ENCODE measurements at places on chromosomes 3 and 15.

GRCh38 chr15:61784734-61785133, 275.5 kb downstream of the VPS13C start:
- DNase-seq: no peak

- no peak for DNase-seq
Measured at GRCh38 chr15:79299841-79300235, 11.1 kb upstream of the TMED3 start.

- peak; percentile 55 for DNase-seq
Measured at GRCh38 chr3:187987924-187988323, 166.0 kb upstream of the LPP start.

- no peak for DNase-seq
Measured at GRCh38 chr15:48748535-48748934, 62.3 kb downstream of the CEP152 start.

DNA sequence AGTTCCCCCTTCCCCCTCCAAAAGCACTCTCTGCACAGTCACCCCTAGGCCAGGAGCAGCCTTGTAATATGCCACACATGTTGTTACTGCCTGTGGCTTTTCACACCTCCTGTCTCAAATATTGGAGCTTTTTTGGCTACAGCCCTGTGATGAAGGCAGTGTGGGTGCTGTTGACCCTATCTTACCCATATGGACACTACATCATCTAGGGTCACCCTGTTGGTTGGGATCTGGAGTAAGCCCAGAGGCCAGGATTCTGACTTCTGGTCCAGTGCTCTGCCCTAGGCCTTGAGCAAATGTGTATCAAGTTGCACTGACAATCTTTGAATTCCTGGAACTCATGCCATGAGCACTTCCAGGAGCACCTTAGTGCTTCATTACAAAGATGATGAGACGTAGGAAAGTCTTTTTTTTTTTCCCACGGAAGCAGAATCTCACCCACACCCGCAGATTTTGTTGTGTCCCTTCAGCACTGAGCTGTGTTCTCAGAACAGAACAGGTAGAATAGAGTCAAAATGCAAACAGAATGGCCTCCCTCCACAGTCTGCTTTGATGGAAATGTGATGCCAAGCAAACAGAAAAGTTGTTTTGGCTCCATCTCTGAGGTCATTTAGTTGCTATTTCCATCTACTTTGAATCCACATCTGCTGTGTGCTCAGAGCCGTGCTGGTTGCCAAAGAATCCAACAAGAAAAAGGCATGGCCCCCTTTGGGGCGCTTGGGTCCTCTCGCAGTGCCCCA, 49.6 kb downstream of the SMAD3 start:
- DNase-seq: no peak

DNA sequence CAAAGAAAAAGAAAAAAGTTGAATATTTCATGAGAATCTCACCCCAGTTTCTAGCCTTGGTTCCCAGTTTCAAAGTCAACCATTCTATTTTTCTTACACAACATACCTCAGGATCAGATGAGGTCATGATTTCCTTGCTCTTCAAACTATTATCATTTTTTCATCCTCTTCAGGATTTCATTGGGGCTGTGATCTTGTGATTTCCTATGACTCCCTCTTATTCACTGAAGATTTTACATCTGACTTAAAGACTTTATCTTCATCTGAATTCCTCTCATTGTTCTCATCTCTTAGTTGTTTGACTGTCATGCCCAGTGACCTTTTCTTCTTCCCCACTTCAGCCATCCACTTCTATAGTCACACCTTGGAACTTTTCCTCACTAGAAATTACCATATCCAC, 3.1 kb upstream of the C3orf33 start:
- no peak for DNase-seq

GRCh38 chr3:13197795-13198194, 124.6 kb upstream of the IQSEC1 start:
- no peak for DNase-seq

- DNase-seq: no peak
Measured at GRCh38 chr15:86392874-86393273, 313.2 kb downstream of the AGBL1 start.

GRCh38 chr15:93860701-93861100, 370.7 kb upstream of the MCTP2 start:
- no peak for DNase-seq

DNA sequence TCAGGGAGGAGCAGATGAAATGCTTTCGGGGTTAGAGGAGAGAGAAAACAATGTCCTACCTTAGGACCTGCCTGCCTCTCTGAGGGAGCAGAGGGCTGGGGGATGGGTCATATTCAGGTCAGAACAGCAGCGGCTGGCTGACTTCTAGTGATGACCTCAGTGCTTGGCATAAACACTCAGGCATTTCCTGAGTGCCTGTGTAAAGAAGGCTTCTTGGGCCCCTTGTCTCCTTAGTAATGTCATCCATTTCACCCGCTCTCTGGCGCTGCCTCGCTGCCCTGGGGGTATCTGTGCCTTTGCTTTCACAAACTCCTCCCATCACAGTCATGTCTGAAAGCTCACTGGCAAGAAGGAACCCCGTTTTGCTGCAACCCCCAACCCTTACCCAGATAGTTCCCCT, 82.9 kb upstream of the GSK3B start:
- no peak for DNase-seq

DNA sequence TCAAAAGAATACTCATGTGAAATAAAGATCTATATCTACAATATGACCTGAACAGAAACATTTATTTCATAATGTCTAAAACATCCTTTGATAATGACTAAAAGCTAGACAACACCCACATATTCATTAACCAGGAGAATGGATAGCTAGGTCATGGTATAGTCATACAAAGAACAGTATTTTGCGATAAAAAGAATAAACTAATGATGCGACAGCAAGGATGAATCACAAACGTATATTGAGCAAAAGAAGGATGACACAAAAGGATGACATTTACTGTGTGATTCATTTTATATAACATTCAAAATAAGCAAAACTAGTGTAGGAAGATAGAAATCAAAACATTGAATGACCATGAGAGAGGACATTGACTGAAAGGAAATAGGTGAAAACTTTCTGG, 1233.1 kb downstream of the OTOL1 start:
- no peak for DNase-seq

DNA sequence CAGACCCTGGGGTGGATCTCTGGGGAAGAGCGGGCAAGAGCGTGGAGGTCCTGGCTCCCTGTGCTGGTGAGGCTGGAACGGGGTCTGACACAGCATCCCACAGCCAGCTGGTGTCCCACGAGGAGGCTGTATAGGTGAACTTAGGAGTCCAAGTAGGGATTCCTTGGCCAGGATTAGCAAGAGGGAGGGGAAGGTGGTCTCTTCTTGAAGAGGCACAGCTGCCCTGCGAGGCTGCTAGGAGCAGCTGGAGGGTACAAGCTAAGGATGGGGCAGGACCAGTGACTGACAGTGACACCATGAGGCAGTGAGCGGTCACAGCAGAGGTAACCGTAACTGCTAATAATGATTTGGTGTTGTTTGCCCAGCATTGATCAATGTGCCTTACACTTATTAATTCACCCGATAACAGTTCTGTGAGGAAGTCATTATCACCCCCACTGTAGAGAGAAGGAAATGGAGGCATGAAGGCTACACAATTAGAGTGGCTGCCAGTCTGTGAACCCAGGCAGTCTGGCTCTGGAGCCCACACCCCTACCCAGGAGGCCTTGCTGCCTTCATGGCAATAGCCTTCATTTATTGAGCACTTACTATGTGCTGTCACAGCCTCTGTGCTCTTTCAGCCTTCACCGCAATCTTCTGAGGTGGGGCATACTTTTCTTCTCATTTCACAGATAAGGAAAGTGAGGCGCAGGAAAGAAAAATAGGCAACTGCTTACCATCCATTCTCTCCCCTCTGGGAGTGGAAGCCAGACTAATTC, 59.4 kb downstream of the TMEM44 start:
- DNase-seq: no peak

DNA sequence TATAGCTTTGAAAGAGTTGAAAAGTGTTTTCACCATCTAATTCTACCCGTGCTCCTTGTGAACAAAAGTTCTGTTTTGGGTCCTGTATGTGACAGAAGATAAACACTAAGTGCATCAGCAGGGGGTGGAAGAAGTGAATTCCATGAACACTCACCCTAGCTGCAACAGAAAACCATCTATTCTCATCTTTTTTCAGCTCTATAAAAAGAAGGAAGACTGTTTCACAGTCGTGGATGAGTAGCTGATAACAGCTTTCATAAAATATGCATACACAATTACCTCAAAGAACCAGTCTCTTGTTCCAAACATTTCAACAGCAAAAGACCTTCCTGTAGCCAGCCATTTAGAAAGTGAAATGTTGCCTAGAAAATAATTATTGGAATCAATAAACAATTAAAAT, 281.7 kb upstream of the RASGRP1 start:
- DNase-seq: no peak

- no peak for DNase-seq
Measured at GRCh38 chr15:37733628-37734027, 200.8 kb upstream of the TMCO5A start.

DNA sequence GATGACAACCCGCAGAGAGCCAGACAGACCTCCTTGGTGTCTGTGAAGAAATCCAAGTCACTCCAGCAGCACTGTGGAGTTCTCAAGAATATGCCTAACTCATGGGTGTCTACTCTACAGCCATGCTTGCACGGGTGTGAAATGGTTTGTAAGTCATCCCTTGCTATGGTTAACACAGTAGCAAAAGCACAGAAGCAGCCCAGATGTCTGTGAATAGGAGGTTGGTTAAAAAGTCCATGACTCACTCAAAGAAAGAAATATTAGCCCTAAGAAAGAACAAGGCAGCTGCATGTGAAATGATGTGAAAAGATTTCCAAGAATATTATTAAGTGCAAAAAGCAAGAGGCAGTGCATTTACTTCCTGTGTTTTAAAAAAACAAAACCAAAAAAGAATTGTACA, 12.1 kb upstream of the LIMD1 start:
- DNase-seq: no peak

GRCh38 chr15:39784125-39784524, 1.5 kb upstream of the FSIP1 start:
- no peak for DNase-seq

DNA sequence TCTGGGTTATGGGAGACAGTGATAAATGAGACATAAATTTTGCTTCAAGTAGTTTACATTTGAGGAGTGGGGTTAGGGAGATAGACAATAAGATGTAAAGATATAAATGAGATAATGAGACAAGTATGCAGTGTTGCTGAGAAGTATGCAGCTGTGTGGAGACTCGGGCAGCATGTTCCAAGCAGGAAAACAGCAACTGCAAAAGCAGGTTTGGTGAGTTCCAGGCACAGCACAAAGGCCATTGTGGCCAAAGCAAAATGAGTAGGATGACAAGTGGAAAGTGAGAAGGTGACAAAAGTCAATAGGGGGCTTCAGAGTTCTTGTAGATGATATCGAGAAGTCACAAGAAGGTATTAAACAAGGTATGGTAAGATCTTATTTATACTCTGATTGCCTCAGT, 259.1 kb upstream of the PEX5L start:
- DNase-seq: no peak

- no peak for DNase-seq
Measured at GRCh38 chr3:66376568-66376967, 124.3 kb downstream of the LRIG1 start.
